Peyer's patch (tissue), 4 donors: ENCODE measurements at places on chromosomes 3 and 15. TPM values are rescaled to one million over a fixed set of nuclear protein-coding genes. Genes with fewer than 3 reads are reported as not detected.

SPSB4 gene
- not detected for total RNA-seq

IL12A gene
- total RNA-seq: 1.2 TPM

CKMT1A gene
- 96.0 TPM for total RNA-seq

CEMIP gene
- 0.27 TPM for total RNA-seq

AMT gene
- 31.4 TPM for total RNA-seq

POLQ gene
- 3.9 TPM for total RNA-seq

ZBBX gene
- total RNA-seq: not detected

ACP3 gene
- total RNA-seq: 41.3 TPM

NME9 gene
- total RNA-seq: not detected

SST gene
- 41.3 TPM for total RNA-seq

ACVR2B gene
- 4.9 TPM for total RNA-seq

RPN1 gene
- 185 TPM for total RNA-seq

SNTN gene
- not detected for total RNA-seq

C3orf80 gene
- total RNA-seq: not detected
